ENCODE measurements at places on chromosomes 16 and 17. TPM values are rescaled to one million over a fixed set of nuclear protein-coding genes. Genes with fewer than 3 reads are reported as not detected.

DNA sequence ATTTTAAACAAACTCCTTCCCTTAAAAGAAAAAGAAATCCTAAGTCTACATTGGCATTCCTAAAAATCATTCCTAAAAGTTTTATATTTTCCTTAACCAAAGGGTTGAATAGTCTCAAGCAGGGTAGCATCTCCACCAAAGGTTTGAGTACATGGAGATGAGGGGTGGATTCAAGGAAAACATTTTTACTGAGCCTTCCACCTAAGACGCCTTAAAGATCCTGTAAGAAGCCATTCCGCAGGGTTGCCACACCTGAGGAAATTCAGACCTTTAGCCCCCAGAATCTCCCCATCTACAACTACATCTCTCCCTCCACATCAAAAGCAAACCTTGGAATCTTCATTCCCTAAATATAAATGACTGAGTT, 7.7 kb upstream of the AKTIP start:
- DNase-seq = no peak

Gene MEFV
- 0.39 TPM for total RNA-seq

Gene CTCF
- total RNA-seq = 38.8 TPM

GRCh38 chr16:28014851-28015250, 48.7 kb downstream of the GSG1L start:
- DNase-seq = no peak

- peak; percentile 55 for DNase-seq
Measured at GRCh38 chr17:63740464-63741142, 996 bp downstream of the STRADA start.

- DNase-seq = no peak
Measured at GRCh38 chr17:17242246-17242645, 5.3 kb upstream of the FLCN start.

Gene KRTAP1-5
- total RNA-seq = 5.7 TPM

- DNase-seq = no peak
Measured at GRCh38 chr16:5016967-5017677, 16.6 kb downstream of the NAGPA start.

Measured in M059J (cell line).